ENCODE measurements at places on chromosomes 7 and 10. TPM values are rescaled to one million over a fixed set of nuclear protein-coding genes. Genes with fewer than 3 reads are reported as not detected.
A peak's percentile ranks its signal among the peaks of the same experiment; 100 is the strongest.

GRCh38 chr7:156751319-156751718 lies 110.7 kb downstream of the RNF32 start:
- peaks cover 16% of the 10 kb centered on the region for H3K4me1 ChIP-seq
- H3K27me3 ChIP-seq: no peaks in the 10 kb centered on the region

DNA sequence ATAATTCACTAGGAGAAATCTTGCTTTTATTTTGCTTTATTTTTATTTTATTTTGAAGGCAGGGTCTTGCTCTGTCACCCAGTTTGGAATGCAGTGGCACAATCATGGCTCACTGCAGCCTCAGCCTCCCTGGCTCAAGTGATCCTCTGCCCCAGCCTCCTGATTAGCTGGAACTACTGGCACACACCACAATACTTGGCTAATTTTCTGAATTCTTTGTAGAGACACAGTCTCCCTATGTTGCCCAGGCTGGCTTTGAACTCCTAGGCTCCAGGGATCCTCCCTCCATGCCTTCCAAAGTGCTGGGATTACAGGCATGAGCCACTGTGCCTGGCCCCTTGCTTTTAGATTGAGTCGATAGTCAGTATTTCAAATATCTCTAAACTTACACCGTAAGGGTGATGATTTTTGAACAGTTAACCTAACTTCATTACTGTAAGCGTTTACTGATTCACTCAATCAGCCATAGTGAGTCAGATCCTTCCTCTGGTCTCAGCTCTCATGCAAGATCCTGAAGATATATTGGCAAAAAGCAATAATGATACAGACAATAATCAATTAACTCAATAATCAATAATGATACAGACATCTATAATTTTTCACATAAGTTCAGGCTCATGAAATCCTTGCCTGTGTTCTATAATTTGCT lies 239.5 kb downstream of the KIAA1217 start:
- peaks cover 24% of the 10 kb centered on the region for H3K27me3 ChIP-seq
- peaks cover 12% of the 10 kb centered on the region for H3K4me1 ChIP-seq
- no peak overlapping the region for H3K4me3 ChIP-seq
- DNase-seq: no peak
- no peaks in the 10 kb centered on the region for H3K36me3 ChIP-seq

GRCh38 chr10:80519936-80520650 lies 17.6 kb upstream of the SH2D4B start:
- H3K27me3 ChIP-seq: no peaks in the 10 kb centered on the region
- no peak overlapping the region for H3K4me3 ChIP-seq
- peak overlapping the region; percentile 29 for H3K27ac ChIP-seq
- H3K4me1 ChIP-seq: peaks cover 24% of the 10 kb centered on the region

DNA sequence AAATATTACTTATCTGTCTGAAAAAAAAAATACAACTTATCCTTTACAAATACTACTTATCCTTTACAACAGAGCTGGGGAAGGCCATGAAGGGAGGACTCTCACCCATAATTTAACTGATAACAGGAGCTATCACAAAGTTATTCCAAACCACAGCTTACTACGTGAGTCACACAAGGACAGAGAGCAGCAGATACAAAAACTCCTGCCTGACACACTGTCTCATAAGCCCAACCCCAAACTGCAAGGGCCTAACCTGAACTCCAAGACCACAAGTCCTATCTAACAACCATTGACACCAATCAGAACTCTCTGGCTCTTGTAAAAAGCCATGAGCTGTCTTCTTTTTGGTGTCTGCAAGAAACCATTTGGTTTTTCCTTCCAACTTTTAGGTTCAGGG lies 28.5 kb upstream of the CXCL12 start:
- H3K4me1 ChIP-seq: no peaks in the 10 kb centered on the region
- no peak for DNase-seq
- H3K27me3 ChIP-seq: peaks cover 29% of the 10 kb centered on the region
- H3K36me3 ChIP-seq: no peaks in the 10 kb centered on the region
- no peak overlapping the region for H3K27ac ChIP-seq
- no peak overlapping the region for H3K4me3 ChIP-seq

DNA sequence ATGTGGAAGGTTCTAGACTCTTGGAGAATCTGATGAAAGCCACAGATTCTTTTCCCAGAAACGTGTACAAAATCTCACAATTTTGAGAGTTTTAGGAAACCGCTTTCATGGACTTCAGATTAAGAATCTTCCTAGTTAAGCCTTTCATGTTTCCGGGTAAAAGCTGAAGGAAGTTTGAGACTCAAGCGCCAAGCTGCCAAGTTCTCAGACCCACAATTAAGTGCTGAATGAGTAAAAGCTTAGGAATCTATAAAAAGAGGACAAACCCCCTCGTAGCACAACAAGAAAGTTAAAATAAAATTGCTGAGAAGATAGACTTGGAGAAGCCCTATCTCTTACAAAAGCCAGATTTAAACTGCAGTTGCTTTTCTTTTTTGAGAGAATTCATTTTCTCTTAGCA lies 99.6 kb downstream of the ST8SIA6 start:
- H3K36me3 ChIP-seq: no peaks in the 10 kb centered on the region
- H3K4me3 ChIP-seq: no peak overlapping the region
- DNase-seq: no peak

C10orf143 gene
- 5.4 TPM for total RNA-seq

CHAT gene
- total RNA-seq: not detected
